ENCODE measurements at places on chromosomes 11 and 22.

- no peak for DNase-seq
These were observed 3.0 kb upstream of the CHEK1 start for GRCh38 chr11:125621995-125622394.

GRCh38 chr11:93700830-93701229, 39.3 kb downstream of the CEP295 start:
- DNase-seq: no peak

DNA sequence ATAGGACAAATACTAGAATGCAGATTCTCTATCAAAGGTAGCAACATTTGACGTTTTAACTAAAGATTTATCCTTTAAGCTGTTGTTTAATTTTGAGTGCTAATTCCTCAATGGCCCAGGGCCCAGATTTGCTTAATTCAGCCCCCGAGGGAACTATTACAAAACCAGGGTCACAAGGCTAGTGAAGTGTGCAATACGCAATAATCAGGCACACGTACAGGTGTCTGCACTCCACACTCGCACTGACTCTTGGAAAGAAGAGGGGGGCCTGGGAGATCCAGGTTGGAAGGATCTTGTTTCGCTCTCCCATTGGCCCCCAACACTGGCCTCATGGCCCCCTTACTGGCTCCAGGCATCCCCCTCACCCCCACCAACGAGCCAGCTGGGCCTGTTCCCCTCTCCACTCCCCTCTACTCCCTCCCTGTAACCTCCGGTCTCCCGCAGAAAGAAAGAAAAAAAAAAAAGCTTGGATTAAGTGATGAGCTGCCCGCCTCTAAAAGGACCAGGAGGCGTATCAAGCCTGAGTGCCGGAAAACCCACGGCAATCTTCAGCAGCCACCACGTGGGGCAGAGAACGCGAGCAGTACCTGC, 2.2 kb upstream of the KIRREL3 start:
- no peak for DNase-seq

- DNase-seq: no peak
These were observed 5.9 kb upstream of the PICK1 start for GRCh38 chr22:38051261-38051660.

DNA sequence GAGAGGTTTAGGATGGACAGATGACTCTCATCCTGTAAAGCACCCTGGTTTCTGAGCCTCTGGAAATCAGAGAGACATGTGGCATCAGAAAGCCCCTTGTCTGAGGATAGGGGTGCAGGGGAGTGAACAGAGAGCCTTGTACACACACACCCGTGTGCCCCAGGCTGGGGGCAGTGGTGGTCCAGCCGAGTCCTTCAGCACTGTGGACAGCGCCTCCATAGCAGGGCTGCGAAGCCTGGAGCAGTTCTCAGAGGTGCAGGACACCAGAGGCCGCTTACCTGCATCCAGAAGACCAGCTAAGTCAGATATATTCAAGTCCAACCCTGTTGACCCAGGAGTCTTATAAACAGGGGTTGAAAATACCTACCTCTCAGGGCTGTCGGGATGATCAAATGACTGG, 11.5 kb upstream of the IGSF9B start:
- no peak for DNase-seq

GRCh38 chr22:23404689-23405365, 175.3 kb downstream of the IGLL1 start:
- no peak for DNase-seq

- no peak for DNase-seq
These were observed 10.0 kb downstream of the SLC37A2 start for GRCh38 chr11:125072961-125073590.

DNA sequence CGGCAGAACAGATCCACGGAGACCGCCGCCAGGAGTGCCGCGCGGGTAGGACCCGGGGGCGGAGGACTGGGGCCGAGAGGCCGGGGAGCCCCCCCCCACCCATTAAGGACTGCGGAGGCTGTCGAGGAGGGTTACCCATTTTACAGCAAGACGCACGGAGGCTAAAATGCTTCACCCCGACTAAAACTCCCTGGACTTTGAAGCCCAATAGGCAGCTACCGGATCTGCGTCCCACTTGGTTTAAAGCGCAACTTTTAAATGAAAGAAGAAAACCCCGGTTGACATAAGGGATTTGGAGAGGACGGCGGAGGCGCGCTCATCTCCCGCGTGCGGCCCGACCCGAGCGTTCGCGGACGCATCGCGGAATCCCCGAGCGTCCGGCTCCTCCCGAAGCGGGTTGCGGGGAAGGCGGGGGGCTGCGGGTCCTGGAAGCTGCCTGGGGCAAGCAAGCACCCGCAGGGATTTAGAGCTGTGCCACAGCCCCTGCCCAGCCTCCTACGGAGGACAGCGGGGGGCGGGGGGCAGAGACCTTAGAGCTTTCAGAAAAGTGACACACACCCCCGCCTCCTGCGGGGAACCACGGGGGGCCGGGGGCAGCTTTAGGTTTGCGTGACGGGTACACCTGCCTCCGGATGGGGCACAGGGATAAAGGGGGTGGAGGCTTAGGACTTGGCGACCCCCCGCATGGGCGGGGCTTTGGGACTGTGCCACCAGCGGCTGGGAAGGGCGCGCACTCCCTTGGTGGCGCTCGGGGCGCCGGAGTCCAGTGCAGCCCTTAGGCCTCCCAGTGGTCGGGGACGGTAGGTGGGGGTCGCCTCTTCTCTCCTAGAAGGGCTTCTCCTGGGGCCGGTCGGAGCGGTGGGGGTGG, 760 bp upstream of the CELSR1 start:
- no peak for DNase-seq

DNA sequence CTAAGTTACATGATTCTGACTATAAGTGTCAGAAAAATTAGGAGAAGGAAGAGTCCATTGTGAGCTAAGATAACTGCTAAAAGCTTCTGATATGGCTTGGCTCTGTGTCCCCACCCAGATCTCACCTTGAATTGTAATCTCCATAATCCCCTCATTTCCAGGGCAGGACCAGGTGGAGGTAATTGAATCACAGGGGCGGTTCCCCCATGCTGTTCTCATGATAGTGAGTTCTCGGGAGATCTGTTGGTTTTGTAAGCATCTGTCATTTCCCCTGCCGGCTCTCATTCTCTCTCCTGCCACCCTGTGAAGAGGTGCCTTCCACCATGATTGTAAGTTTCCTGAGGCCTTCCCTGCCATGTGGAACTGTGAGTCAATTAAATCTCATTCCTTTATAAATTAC, 230.2 kb downstream of the OPCML start:
- DNase-seq: no peak

- no peak for DNase-seq
These were observed 2.8 kb downstream of the SPON1 start for GRCh38 chr11:13965337-13965736.

DNA sequence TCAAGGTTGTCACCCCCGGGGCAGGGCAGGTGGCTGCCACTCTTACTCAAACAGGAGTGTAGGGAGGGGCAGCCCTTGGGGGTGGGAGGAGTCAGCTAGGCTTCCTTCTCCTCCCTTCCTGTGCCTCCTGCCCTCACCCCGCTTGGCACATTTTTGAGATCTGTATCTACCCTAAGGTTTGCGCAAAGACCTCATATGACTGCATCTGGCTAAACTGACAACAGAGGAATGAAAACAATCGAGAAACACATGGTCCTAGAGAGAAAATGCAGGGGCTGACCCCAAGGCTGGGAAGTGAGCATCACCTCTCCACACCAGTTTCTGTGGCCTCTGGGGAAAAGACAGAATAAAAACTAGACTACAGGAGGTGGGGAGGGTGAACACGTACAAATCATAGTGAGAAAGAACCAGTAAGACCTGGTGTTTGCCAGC, 28.1 kb downstream of the IGSF9B start:
- no peak for DNase-seq

DNA sequence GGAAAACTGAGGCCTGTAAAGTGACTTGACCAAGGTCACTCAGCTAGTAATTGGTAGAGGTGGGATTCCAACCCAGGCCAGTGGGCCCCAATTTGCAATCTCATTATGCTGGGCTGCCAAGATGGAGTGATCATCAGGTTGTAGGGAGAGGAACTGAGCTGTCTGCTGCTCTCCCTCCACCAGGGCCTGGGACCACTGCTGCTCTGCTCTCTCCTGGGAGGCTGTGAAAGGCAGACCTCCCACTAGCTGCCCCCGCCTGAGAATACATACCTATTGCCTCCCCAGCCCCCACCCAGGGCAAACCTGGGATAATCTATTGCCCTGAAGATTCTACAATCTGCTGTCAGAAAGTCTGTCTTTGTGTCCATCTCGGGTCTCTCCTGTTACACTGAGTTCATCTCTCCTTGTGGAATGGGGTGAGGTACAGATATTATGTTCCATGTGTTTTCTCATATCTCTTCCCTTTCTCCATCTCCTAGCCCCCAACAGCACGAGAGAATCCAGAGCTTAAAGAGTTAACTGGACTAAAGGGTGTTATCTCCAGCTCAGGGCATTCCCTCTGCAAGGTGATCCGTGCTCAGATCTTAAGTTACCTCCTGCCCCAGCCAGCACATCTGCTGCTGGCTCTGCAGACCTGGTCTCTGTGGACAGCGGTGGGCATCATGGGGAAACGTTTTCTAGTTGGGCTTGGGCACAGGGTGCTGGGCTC, 5.6 kb downstream of the NECTIN1 start:
- DNase-seq: no peak

- DNase-seq: no peak
These were observed 583 bp upstream of the RRAS2 start for GRCh38 chr11:14359501-14360031.

GRCh38 chr11:108958368-108959104, 293.7 kb downstream of the DDX10 start:
- DNase-seq: no peak

DNA sequence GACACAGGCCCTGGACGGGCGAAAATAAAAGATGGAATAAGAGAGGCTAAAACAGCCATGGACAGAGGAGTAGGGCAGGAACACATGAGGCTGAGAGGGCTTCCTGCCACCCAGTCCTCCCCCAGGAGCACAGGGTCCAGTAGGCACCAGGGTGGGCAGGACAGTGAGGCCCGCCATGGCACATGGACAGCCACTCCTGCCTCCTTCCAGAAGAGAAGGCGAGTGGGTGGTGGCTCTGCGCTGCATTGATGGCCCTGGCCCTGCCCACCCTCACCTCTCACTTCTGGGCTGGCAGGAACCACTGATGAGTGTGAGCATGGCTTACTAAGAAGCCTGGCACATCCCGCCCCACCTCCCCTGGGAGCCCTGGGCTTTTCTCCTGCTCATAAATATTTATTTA, 51.2 kb downstream of the TPBGL start:
- no peak for DNase-seq

DNA sequence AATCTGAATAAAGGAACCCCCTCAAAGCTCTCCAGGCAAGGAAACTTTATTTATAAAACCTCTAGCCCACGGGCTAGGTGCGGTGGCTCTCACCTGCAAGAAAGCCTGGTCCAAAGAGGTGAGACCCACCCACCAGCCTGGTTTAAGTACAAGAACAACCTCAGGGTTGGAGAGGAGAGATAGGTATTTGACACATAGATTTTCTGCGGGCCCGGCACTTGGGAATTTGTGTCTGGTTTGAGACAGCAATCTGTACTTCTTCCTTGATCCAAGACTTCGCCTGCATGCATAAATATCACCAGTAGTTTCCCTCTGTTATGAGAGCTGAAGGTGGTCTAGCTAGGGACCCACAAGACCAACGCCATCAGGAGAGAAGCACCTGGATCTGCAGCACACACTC, 73.2 kb upstream of the CAPRIN1 start:
- no peak for DNase-seq

- no peak for DNase-seq
These were observed 798.0 kb downstream of the NTM start for GRCh38 chr11:132168344-132168981.

DNA sequence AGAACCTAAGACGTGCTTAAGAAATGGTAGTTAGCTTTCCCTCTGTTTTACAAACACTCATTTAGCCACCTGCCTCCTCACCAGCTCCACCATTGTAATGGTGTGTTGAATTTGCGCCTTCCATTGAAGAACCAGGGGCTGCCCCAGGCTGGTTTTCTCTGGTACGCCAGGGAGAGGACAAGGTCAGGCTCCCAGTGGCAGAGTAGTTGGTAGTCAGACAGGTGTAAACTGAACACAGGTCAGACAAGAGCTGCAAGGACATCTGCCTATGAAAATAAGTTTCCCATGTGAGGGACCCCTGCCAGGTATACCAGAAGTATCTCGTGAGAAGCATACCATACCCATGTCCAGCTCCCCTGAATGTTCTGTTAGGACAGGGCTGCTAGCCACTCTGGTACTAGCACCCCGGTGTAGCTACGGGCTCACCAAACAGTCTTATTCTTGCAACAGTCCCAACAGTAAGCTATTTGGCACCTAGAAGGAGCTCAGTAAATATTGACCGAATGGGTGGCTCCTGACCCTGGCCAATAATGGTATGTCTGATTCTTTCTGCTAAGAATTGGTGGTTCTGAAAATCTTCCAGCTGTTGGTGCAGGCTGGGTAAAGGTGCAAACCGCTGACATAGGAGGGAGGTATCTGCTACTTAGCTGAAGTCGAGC, 359.0 kb downstream of the LARGE1 start:
- DNase-seq: no peak

GRCh38 chr11:83292709-83293456, 6.7 kb upstream of the CCDC90B start:
- no peak for DNase-seq
